Cardiac ventricle fibroblast (primary cell): ENCODE measurements at places on chromosomes 3 and 15. TPM values are rescaled to one million over a fixed set of nuclear protein-coding genes. Genes with fewer than 3 reads are reported as not detected.

KBTBD8 gene
- 0.24 and 0.31 TPM in 2 replicates for total RNA-seq

CATSPER2 gene
- 0.19 TPM in 1 of 2 replicates, not detected in the other for total RNA-seq

ALDH1A3 gene
- total RNA-seq: 59.3 and 74.9 TPM in 2 replicates

ZBED2 gene
- not detected in 2 replicates for total RNA-seq

CLEC3B gene
- 52.2 and 56.5 TPM in 2 replicates for total RNA-seq

CELSR3 gene
- 1.5 and 2.2 TPM in 2 replicates for total RNA-seq

GOLGA6C gene
- not detected in 2 replicates for total RNA-seq

CISH gene
- total RNA-seq: 3.5 and 4.7 TPM in 2 replicates

ASB14 gene
- not detected in 2 replicates for total RNA-seq

LYSMD2 gene
- 10.2 and 10.9 TPM in 2 replicates for total RNA-seq
